IMR-90 (cell line): ENCODE measurements at places on chromosomes 4 and X.

- peak within 1 kb of the TSS; percentile 19 for H3K4me3 ChIP-seq
- no peak within 1 kb of the TSS for H3K27ac ChIP-seq
- H3K27me3 ChIP-seq: no peaks in the 10 kb centered on the region; the same call in 1 of the 2 replicates
- H3K4me1 ChIP-seq: no peaks in the 10 kb centered on the region
These were observed at the start of gene NAP1L2 for GRCh38 chrX:73214426-73215094. NAP1L2 (minus strand) TSS chrX:73214851; CDS start chrX:73214492, 359 bp downstream.

- H3K4me1 ChIP-seq: 0 out of 2 replicates have a peak, but pooled peaks cover 2% of the 10 kb centered on the region
- H3K27ac ChIP-seq: no peak overlapping the region
- no peaks in the 10 kb centered on the region; the same call in 1 of the 2 replicates for H3K27me3 ChIP-seq
- peaks cover 3% of the 10 kb centered on the region; the same call in 1 of the 2 replicates for H3K36me3 ChIP-seq
- DNase-seq: no peak
- no peak overlapping the region for H3K4me3 ChIP-seq
These were observed 127.2 kb upstream of the MAP3K15 start for GRCh38 chrX:19642241-19643109.

DNA sequence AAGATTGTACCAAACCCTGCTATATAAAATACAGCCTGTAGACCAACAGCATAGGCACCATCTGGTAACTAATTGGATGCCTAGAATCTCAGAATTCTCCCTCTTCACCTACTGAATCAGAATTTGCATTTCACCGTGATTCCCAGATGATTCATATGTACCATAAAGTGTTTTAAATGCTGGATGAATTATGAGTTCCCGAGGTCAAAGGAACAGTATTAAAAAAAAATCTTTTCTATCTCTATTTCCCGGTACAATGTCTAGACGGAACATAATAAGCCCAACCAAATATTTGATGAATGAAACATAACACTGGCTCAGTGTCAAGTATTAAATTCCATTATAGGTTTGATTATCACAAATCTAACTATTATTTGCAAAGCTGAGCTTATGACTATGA is 280.0 kb downstream of the ANKRD50 start:
- peak; percentile 27 for DNase-seq
- H3K36me3 ChIP-seq: no peaks in the 10 kb centered on the region
- no peaks in the 10 kb centered on the region for H3K27me3 ChIP-seq
- no peak overlapping the region for H3K27ac ChIP-seq

DNA sequence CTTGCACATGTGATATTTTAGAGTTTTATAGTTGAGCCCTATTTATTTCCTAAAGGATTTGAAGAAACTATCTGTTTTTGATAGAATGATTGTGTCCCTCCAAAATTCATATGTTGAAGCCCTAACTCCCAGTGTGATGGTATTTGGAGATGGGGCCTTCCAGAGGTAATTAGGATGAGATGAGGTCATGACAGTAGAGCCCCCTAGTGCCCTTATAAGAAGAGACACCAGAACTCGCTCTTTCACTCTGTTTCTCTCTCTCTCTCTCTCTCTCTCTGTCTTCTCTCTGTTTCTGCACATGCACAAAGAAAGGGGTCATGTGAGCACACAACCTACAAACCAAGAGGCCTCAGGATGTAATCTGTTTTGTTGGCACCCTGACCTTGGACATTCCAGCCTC is 921.9 kb upstream of the DIAPH2 start:
- H3K27me3 ChIP-seq: no peaks in the 10 kb centered on the region
- no peaks in the 10 kb centered on the region for H3K36me3 ChIP-seq
- H3K27ac ChIP-seq: no peak overlapping the region
- H3K4me3 ChIP-seq: no peak overlapping the region
- no peaks in the 10 kb centered on the region for H3K4me1 ChIP-seq

DNA sequence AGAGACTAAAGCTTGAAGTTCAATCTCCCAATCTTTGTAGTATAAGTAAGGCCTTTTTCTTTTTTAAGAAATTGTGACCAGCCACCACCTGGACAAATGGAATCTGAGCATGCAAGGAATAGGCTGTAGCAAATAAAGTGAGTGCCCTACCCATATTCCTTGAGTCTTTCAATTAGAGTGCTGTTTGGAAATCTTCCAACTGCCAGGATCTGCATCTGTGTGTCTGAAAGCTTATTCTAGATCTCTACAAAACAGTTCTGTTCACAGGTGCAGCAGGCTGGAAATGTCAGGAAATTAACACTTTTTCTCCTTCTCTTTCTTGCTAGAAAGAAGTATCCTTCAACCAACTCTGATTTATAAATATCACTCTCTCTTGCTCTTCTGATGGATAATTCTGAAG is 76.7 kb upstream of the NDST3 start:
- H3K36me3 ChIP-seq: no peaks in the 10 kb centered on the region
- DNase-seq: no peak
- no peak overlapping the region for H3K4me3 ChIP-seq
- H3K27me3 ChIP-seq: no peaks in the 10 kb centered on the region
